ENCODE measurements at places on chromosomes 3 and 15.
A peak's percentile ranks its signal among the peaks of the same experiment; 100 is the strongest.

DNA sequence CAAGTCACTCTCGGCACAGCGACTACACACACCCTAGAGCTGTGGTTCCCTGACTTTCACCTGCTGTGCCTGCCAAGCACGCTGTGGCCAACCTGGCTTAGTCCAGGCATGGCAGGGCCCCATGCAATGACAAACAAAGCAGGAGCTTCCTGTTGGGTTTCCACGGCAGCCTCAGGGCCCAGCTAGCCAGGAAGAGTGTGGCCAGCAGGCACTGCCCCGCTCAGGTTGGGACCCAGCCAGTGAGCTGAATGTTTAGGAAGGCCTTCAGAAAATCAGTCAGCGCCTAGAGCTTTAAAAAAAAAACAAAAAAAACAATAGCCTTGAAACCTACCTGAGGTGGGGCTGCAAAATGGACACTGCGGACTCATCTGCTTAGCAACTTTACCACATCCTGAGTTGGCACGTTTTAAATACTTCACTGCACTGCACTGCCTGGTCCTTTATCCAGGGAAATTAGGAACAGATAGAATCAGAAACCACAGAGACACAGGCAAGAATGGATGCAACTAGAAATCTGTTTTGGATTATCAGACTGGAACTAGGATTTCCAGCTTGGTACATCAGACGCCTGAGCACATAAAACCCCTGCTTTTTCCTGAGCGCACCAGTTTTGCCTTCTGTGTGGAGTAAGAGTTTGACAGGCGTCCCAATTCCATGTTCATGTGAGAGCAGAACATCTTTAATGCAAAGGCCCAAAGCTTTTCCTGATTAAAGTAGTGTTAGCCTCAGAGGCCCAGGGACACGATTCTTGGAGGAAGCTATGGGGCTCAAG is 36.2 kb upstream of the LDHAL6B start:
- peak; percentile 75 for DNase-seq

DNA sequence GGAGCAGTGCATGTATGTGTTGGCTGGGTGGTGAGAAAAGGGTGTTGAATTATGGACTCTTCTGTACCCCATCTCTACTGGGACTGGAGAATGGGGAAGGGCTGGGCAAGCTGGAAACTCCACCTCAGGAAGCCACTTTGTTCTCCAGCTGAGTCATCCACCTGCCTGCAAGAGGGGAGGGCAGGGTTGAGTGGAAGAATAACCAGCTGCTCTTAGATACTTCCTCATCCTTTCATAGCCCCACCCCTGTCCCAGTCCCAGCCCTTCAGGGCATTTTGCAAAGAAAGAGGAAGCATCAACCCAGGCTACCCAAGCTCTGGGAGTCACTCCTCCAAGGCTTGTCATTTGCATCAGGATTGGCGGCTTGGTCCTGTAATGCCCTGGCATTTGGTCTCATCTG is 33.1 kb downstream of the RAB11A start:
- no peak for DNase-seq

GRCh38 chr3:127707851-127708411 is 35.2 kb downstream of the ABTB1 start:
- peak; percentile 45 for DNase-seq

DNA sequence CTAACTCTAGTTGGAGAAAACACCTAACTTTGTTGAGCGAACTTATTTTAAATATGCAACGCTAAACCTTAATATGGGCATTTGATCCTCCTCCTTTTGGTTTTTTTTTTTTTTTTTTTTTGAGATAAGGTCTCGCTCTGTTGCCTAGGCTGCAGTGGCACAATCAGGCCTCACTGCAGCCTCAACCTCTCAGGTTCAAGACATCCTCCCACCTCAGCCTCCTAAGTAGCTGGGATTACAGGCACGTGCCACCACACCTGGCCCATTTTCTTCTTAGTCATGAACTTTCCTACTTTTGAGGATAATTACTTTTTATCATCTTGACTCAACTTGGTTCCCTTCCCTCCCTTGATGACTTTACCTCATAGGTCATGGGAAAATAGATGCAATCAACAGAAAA is 3.9 kb downstream of the NUSAP1 start:
- DNase-seq: no peak

- no peak for DNase-seq
Measured at GRCh38 chr15:97037080-97037479, 706.6 kb downstream of the NR2F2 start.

DNA sequence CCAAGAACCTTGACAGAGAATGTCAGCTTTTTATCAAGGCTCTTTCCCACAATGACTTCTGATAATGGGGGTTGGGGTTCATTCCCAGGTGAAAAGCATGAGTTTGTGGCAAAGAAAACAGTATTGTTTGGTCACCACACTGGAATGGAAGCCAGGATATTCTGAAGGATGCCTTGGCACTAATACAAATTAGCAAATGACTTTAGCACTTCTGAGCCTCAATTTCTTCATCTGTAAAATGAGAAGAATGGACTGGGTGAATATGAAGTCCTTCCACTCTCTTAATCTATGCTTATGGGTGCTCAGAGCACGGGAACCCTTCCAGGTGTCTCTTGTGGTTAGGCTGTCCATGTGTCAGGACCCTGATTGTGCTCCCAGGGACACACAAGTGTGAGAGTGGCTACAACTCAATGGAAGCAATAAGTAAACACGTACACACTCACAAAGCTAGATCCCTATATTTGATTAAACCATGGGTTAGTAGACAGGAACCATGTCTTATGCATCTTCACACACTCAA is 21.4 kb downstream of the RAB27A start:
- DNase-seq: no peak

- no peak for DNase-seq
Measured at GRCh38 chr15:77354063-77354462, 65.8 kb downstream of the PEAK1 start.

DNA sequence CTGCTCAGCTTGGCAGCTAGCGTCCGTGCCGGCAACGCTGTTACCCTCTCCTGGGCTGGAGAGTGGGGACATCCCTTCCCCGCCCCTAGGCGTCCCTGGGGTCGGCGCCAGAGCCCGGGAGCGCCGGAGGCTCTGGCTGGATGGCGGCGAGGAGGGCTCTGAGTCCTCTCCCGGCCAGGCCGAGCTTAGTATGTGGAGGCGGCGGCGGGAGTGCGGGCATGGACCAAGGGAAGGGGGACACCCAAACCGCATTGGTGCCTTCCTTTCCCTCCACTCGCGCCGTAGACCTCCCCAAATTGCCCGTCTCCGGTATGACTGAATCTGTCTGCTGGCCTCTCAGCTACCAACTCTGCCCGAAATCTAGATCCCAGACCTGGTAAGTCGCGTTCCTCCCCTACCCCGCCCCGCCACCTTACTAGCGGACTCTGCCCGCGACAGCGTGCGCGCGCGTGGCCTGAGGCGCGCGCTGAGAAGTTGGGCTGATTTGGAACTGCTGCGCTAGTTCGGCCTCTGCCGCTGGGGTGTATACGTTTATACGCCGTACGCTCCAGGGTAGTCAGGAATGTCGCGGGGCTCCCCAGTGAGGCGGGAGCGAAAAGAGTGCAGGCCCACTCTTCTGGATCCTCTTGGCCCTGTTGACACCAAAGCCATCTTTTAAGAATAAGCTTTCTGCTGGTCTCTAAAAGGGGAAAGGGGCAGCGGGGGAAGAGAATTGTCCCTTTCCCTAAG is 12.2 kb downstream of the ZIC1 start:
- peak; percentile 86 for DNase-seq

GRCh38 chr3:169744366-169745054 is 20.4 kb downstream of the TERC start:
- DNase-seq: no peak

DNA sequence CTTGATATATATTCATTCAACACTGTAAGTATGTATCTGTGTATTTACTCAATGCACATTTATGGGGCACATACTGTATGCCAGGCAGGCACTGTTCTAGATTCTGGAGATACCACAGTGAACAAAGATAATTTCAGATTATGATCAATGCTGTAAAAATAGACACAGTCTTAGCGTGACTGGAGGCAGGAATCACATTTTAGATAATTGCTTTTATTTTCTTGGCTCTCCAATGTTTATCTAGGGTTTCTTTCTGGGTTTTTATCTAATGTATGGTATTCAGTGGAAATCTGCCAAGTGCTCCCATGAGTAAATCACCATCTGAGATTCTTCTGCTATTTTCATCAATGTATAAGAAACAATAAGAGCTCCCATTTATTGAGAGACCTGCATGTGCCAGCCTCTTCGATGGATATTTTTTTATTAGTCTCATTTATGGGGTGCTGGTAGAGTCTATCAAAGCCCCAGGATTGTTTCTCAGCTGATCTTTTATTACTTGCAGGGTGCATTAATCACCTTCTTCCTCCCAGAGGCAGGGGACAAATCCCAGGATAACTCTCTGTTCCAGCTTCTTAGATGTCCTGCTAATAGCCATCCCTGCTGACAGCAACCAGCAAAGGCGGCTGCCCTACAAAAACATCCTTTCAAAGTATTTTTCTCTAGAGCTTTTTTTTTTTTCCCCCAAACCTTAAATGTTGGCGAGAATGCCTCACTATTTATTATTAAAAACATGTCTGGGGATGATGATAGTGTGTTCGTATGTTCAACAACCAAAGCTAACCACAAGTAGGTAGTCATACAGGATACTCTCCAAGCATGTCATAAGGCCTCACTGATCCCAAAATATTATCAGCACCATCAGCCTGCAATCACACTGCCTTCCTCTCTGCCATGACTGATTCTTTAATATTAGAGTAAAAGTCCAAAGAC is 331.0 kb upstream of the RASGRP1 start:
- DNase-seq: no peak

- no peak for DNase-seq
Measured at GRCh38 chr15:100332231-100332630, 9.5 kb downstream of the ADAMTS17 start.

DNA sequence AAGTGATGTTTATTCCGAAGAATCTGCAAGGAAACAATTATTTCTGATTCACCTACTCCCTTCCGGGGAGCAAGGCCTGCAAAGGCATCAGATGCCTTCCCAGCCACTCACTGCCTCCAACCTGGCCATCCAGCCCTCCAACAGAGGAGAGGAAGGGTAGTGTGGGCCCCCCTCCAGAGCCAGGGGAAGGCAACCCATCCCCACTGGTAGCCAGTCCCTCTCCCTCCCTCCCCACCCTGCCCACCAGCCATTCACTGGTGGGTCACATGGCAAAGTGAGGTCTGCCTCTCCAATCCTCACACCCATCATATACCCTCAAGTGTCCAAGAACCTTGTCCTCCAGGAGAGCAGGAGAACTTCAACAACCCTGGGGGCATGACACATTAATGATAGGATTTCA is 2.4 kb upstream of the VIPR1 start:
- DNase-seq: peak; percentile 36

- no peak for DNase-seq
Measured at GRCh38 chr15:48915861-48916260, 37.9 kb downstream of the EID1 start.

DNA sequence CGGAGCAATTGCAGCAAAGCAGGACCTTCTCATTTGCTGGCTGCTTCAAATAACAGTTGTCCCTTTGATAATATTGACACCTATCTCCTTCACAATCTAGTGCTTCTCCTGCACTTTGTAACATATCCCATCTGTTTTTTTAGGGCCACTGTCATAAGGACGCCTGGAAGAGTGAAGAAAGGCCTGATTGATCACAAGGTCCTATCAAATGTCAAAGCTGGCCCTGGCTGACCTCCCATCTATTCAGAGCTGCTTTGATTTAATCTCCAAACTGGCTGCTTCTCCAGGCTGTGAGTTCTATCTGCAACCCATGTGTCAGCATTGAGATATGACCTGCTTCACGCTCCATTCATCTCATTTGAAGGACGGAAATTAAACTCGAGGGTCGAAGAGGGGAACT is 601.2 kb upstream of the KCNMB2 start:
- DNase-seq: no peak

GRCh38 chr15:28127036-28127435 is 27.9 kb upstream of the OCA2 start:
- peak; percentile 39 for DNase-seq

- DNase-seq: no peak
Measured at GRCh38 chr3:156140001-156140595, 19.7 kb downstream of the KCNAB1 start.

GRCh38 chr15:51048308-51048707 is 46.4 kb downstream of the TNFAIP8L3 start:
- no peak for DNase-seq

- DNase-seq: no peak
Measured at GRCh38 chr15:63079947-63080626, 37.5 kb downstream of the TPM1 start.

DNA sequence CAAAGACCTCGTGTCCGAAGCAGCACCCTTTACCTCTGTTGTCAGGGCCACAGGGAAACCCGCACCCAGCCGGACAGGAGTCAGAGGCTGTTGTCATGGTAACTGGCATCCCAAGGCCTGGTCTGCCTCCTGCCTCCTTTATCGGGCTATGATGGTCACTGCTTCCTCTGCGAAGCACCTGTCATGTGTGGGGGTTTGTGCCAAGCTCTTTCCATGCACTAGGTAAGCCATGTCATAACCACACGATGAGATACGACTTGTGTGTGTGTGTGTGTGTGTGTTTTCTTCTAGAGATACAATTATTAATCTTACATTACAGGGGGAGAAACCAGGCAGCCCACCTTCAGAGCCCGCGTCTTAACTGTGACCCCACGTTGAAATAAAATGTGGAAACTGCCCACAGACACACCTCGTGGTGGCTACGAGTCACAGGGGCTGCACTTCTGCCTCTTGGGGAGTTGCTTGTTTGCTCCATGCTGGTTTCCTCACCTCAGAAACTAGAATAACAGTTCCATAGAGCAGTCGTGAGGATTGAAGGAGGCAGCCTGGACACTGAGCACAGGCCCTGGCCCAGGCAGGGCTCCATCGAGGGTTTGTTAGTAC is 18.0 kb downstream of the ZDHHC19 start:
- no peak for DNase-seq

DNA sequence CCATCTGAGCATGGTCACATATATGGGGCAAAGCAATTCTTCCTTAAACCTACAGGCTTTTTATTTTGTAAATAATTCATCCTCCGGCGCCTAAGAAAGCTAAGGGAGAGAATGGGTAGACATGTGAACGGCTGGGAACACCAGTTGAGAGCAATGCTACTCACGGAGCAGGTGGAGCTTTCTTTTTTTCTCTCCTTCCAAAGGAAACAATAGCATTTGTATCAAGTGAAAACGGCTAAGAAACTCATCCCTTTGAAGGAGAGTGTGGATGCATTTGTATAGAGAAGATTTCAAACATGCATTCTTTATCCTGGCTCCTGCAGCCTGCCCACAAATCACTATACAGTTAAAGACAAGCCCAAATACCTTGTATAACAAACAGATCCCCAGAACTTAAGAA is 637.8 kb downstream of the MAGI1 start:
- no peak for DNase-seq

DNA sequence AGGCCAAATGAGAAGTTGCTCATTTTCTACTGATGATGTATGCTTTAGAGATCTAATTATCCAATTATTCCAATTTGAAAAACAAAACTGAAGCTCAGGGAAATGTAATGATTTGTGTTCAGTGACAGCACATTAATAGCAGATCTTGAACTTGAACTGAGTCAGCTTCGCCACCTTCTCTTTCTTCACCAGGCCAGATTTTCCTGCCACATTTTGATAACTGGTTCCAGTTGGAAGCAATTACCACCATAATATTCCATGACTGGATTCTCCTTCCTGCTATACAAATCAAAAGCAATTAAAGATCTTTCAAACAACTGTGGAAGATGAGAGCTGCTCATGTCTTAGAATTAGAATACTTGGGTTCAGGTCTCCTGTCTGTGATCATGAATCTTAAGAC is 334.1 kb downstream of the RBMS3 start:
- DNase-seq: no peak

GRCh38 chr3:152392272-152392880 is 123.6 kb downstream of the MBNL1 start:
- no peak for DNase-seq
